Aorta (tissue), 5 donors: ENCODE measurements at places on chromosomes 3 and 15.

- no peak for DNase-seq
These were observed 172.5 kb downstream of the ALDH1A2 start for GRCh38 chr15:57893040-57893439.

GRCh38 chr3:51371943-51372557, 13.0 kb upstream of the MANF start:
- DNase-seq = peak; percentile 56

- no peak for DNase-seq
These were observed 21.0 kb downstream of the MIX23 start for GRCh38 chr3:122362026-122362425.

GRCh38 chr3:146895026-146895749, 290.0 kb upstream of the PLSCR5 start:
- no peak for DNase-seq

- no peak for DNase-seq
These were observed 34.6 kb upstream of the CMSS1 start for GRCh38 chr3:99783011-99783573.

DNA sequence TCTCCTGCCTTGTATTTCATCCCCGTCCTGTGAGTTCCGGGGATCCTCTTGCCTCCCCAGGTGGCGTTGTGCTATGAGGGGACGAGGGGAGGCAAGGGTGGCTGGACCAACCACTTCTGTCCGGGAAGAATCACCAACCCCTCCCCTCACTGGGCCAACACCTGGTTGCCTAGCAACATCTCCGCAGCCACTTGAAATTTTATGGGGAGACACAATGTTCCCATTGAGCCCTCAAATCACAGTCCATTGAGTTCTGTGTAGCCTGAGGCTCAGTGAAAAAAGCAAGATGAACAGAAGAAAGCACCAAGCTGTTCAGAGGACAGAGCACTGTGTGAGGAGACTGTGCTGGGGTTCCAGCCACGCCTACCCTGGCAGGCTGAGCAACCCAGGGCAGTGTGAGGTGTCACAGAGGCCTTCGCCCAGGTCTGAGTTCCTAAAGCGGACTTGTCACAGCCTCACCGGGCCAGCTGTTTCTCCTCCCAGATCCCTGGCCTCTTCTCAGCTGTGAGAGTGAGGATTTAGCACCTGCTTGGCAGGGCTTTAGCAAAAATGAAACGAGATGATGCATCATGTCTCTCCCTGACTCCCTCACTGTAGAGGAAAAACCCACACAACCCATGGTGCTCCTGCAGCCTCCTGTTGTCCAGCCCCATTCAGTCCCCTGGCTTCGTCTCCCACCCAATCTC, 76.8 kb downstream of the ATP2B2 start:
- no peak for DNase-seq

- DNase-seq = no peak
These were observed 1.1 kb downstream of the IL16 start for GRCh38 chr15:81197688-81198281.

DNA sequence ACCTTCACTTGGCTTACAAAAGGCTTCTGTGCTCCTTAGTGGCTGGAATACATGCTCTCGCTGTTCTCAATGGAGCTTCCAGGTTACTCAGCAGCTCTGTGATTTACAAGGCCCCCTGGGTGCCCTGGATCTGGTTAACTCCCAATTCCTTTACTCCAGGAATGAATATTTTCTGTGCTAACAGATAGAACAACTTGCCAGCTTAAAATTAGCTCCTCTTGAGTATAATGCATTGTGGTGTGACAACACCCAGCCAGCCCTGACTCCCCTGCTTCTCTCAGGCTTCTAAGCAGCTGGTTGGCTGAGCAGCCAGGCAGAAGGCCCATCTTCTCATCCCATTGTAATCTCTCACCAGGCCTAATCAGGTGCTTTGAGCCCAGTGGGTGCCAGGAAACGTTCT, 246.4 kb downstream of the ALCAM start:
- no peak for DNase-seq

DNA sequence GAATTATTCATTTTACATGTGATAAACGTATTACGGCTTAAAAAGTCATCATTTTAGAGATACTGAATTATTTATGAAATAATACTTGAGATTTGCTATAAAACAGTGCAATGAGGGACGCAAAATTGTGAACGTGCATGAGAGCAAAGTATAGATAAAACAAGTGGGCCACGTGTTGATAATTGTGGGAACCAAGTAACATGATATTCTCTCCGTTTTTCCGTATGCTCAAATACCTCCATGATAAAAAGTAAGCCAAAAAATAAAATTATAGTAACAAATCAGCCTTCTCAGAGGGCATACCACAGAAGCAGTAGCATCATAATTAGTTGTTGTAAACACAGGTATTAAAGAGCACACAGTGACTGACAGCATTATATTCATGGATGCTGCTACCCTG, 42.6 kb downstream of the SFMBT1 start:
- no peak for DNase-seq

DNA sequence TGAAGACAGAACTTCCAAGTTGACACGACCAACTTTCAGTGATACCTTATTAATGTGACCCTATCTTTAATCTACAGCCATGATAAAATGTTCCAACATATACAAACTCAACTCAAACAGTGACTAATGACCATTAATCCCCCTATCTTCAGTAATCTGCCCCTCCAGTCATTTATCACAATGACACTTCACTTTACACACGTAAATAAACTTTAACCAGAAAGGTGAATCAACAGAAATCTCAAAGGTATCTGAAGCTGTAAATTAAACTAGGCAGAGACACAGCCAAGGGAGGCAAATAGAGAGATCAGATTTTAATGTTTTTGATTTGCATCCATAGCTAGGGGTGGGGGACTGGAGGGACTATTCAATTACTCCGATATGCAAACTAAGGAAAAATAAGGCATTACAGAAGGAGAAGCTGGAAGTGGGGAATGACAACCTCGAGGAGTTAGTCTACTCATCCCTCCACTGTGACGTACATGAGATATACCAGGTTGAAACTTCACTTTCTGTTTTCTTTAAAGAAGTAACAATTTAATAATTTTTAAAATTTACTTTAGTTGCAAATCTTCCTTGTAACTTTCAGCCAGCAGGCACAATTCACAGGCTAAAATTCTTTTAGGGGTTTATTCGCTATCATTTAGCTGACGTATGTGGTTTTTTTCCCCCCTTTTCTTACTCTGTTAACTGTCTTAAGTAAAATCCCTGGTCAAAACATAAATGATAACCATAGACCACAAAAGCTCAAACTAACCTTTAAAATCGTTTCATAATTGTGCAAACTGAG, 751.0 kb downstream of the ROBO1 start:
- no peak for DNase-seq

- no peak for DNase-seq
These were observed 103.3 kb downstream of the SNRK start for GRCh38 chr3:43389388-43390254.

DNA sequence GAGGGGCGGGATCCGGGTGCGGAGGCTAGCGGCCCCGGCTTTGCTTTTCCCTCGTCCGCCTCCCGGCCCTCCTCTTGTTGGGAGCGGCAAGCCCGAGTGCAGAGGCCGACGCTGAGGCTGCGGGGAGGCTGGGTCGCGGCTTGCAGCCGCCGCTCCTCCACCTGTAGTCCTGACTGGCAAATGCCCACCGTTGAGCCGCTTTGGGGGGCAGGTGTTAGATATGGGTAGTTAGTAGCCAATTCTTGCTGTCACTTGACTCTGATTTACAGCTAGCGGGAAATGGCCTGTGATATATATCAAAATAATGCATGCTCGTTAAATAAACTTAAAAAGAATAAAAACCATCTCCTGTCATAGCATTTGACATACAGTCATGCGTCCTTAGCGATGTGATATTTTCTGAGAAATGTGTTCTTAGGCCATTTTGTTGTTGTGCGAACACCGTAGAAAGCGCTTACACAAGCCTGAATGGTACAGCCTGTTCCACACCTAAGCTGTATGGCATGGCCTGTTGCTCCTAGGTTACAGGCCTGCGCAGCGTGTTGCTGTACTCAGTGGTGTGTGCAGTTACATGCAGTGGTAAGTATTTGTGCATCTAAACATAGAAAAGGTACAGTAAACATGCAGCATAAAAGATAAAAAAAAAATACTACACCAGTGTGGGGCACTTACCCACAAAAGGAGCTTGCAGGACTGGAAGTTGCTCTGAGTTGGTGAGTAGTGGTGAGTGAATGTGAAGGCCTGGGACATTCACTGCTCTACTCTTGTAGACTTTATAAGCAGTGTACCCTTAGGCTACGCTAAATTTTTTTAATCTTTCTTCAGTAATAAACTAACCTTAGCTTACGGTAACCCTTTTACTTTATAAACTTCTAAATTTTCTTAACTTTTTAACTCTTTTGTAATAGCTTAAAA, 873 bp downstream of the CAPN7 start:
- DNase-seq = no peak

- no peak for DNase-seq
These were observed 8.1 kb upstream of the TCAIM start for GRCh38 chr3:44330444-44330843.

DNA sequence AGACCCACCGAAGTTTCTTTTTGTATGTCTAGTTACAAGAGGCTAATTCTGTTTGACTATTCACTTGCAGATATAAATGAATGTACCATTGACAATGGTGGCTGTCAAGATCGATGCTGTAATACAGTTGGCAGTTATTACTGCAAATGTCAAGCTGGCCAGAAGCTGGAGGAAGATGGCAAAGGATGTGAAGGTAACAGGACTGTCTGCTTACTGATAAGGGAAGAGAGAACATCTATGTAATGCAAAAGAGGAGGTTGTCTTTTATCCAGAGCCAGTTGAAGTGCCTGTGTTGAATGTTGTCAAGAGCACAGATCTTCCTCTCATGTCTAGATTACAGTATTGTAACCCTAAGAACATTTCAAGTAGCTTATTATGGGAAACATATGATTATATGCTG, 549.5 kb upstream of the GOLIM4 start:
- no peak for DNase-seq

DNA sequence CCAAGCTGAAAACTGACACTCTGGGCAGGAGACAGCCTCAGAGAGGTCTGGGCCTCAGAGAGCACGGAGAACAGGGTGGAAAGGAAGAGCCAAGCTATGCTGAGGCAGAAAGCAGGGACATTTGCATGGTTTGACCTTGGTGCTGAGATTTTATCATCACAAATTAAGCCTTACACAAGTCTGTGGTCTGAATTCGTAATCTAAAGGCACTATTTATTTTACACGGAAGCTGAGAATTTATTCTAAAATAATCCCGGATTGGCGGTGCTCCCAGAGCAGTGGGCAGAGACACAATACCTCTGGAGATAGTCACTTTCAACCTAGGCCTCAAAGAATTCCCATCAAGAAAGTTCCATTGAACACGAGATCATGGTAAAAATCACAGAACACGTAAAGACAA, 47.5 kb downstream of the CFAP92 start:
- DNase-seq = no peak

DNA sequence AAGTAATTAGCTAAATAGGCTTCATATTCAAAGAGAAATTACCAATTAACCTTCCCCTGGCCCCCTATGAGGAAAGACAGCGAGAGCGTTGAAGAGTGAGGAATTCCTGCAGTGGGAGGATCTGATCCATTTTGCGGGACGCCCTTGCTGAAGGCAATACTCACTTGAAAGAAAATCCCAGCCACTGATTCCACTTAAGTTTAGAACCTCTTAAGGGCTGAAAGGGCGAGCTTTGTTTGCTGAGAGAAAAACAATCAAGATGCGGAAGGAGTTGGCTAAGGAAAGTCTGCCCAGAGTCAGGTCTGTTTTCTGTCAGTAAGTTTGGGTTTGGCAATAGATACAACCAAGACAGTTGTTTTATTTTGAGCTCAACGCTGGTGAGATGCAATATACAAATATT, 102.8 kb upstream of the GBE1 start:
- no peak for DNase-seq

DNA sequence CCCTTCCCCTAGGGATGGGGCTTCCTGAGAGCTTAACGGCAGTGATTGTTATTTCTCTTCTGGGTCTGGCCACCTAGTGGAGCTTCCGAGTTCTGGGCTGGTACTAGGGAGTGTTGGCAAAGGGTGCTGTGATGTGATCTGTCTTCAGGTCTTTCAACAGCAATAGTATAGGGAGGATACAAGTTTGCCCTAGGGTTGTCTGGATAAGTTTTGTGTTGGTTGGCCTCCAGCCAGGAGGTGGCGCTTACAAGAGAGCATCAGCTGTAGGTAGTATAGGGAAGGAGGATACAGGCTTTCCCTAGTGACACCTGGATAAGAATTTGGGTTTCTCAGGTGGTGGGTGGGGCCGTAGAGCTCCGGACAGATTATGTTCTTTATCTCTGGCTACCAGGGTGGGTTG, 19.2 kb upstream of the CPOX start:
- DNase-seq = no peak
